Retina (tissue), 1 donor: ENCODE measurements at places on chromosomes 13 and 19.

- DNase-seq, result no peak
Observed at GRCh38 chr13:21777166-21777565, 106.3 kb downstream of the FGF9 start.

DNA sequence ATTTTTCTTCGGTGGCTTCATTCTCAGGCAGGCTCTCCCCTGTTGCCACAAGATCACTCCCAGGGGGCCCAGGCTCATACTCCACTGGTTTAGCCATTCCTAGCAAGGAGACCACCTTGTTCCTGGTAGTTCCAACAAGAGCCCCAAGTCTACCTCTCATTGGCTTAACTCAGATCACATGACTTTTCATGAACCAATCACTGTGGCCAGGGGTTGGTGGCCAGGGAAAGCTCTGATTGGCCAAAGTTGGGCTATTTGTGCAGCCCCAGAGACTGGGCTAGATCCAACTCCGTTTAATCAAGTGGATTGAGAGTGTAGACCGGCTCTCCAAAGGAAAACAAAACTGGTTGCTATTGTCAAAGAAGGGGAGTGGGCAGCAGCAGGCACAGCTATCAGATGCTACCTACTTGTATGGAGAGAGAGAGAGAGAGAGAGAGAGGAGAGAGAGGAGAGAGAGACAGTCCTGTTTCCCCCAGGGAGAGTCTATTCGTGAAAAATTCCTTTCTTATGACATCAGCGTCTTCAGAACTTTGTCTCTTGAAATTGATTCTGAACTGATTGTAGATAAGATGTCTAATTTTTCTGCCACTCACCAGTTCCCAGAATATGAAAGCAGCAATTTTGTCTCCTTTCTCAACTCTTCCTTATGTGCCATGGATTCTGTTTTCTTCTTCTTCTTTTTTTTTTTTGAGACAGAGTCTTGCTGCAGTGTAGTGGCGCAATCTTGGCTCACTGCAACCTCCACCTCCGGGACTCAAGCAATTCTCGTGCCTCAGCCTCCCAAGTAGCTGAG lies 5.9 kb downstream of the CEACAM19 start:
- no peak for DNase-seq

DNA sequence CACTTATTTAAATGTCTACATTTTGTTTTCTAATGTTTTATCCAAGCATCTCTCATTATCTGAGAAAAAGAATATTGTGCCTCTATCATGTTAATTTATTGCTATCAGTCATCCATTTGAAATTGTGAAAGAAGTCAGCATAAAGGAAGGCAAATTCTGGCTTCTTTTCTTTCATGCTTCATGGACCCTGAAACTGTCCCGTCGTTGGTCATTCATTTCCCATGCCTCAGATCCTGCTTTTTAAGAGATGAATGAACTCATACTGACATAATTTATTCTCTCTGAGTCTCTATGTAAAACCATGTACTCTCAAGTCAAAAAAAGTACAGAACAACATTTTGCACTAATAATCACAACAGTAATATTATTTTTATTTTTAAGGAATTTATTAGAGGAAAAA lies 2512.0 kb downstream of the PCDH9 start:
- DNase-seq, result no peak

DNA sequence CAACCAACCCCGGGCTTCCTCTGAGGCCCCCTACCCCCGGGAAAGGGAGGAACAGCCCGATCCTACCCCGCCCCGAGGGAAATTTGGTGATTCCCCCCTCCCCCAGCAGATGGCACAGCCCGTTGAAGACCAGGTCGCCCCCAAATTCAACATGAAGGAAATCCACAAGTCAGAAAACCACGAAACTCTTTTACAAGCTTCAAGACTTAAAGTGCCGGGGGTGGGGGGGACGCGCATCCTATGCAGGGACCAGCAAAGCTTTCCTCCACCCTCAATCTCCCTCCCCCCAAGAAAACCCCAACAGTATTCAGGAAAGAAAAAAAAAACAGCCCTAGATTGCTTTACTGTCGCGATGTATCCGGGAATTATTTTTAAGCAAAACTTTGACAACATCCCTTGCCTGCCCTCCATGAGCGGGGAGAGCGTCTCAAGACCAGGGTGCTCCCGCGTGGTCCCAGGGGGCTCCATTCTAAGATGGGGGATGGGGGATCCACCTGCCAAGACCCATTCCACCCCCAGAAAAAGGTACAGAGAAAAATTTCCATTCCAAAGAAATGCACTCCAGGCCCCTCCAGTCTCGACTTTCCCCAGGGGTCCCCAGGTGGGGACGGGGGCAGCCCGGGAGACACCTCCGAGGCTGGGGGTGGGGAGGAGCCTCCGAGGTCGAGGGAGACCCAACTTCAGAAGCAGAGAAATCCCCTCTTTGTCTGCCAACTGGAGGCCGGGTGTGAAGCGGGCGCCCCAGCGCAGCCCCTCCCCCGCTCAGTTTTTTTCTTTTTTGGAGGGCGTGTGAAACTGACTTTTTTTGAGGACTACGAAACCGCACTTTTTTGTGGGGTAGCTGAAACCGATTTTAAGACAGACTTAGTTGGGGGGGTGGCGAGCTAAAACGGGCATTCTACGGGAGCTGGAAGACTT lies 1.5 kb downstream of the TCF3 start:
- peak; percentile 75 for DNase-seq

DNA sequence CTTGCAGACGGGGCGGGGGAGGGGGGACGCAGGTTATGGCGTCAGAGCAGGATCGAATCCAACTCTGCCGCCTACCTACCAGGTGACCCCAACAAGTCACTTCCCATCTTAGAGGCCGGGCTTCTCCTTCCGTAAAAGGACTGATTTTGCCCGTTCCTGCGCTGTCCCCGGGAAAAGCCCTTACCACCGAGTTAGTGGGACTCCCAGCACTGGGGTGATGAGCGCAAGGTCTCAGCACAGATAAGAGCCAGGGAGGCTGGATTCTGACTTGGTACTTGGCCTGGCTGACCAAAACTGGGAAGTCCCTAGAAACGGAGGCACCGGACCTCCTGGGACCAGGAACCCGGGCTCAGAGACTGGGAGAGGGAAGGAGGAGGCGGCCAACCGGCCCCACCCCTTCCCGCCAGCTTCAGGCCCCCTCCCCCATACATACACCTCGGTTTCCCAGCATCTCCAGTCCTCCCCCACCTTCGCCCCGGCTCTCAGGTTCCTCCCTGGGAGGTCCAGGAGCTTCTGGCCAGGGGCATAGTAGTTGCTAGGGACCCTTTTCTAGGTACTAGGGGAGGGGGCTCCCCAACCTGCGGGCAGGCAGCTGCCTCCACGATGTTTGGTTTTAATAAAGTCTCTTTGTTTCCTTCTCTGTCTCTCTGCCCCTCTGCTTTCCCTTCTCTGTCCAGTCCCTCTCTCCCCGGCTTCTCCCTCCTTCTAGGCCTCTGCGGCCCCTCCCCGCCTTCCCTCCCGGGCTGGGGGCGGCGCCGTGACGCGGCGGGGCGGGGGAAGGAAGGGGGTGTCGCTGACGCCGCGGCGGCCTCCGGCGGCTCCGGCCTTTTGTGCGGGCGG lies at the start of gene GRAMD1A:
Gene GRAMD1A (plus strand): TSS at position 826 of the 840 bp plus-strand sequence. CDS start 156 bp downstream, outside the sequence.
- peak; percentile 85 for DNase-seq

GRCh38 chr19:11963566-11964355 lies 1.1 kb upstream of the ZNF763 start:
- DNase-seq, result peak; percentile 88

- DNase-seq, result no peak
Observed at GRCh38 chr19:32859591-32859990, 10.0 kb downstream of the SLC7A9 start.

- no peak for DNase-seq
Observed at GRCh38 chr19:18990128-18990708, 43.1 kb downstream of the SUGP2 start.

GRCh38 chr13:43441899-43442499 lies 344.8 kb downstream of the ENOX1 start:
- peak; percentile 23 for DNase-seq

DNA sequence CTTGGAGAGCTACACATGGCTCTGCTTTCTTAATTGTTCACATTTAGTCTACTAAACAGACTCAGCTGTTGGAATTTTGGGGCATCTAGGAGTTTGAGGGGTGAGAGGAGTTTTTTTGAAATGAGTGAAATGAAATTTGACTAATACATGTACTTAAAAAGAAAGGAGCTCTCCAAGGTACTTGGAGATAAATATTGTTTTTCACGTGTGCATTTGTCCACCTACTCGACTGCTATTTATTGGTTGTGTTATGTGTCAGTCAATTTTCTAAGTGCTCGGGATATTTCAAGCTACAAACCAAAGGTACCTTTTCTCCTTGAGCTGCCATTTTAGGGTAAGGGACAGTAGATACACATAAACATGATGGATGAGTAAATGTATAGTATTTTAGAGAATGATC lies 697.0 kb downstream of the LIG4 start:
- DNase-seq, result no peak

GRCh38 chr13:51714663-51715168 lies 89.2 kb downstream of the DHRS12 start:
- DNase-seq, result no peak

DNA sequence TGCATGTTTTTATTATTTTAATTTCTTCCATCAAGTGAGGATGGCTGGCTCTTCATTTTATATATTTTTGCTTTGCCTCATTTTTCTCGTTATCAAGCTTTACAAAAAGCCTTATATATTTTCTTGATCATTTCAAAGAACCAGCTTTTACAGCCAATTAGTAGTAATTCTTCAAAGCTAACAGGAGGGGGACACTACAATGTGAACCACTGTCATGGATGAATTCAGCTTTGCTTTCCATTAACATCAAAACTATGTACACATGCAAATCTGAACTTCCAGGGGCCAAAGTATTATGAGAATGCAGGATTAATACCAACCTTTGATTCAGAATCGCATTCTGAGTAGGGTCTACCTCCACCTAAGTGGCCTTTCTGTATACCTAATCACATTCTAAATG lies 11.1 kb downstream of the UQCRFS1 start:
- no peak for DNase-seq

GRCh38 chr13:78826312-78826711 lies 167.4 kb upstream of the OBI1 start:
- DNase-seq, result no peak

- DNase-seq, result no peak
Observed at GRCh38 chr19:7744871-7745650, 2.3 kb downstream of the CD209 start.

GRCh38 chr13:51681037-51681678 lies 96.9 kb downstream of the WDFY2 start:
- DNase-seq, result peak; percentile 12

DNA sequence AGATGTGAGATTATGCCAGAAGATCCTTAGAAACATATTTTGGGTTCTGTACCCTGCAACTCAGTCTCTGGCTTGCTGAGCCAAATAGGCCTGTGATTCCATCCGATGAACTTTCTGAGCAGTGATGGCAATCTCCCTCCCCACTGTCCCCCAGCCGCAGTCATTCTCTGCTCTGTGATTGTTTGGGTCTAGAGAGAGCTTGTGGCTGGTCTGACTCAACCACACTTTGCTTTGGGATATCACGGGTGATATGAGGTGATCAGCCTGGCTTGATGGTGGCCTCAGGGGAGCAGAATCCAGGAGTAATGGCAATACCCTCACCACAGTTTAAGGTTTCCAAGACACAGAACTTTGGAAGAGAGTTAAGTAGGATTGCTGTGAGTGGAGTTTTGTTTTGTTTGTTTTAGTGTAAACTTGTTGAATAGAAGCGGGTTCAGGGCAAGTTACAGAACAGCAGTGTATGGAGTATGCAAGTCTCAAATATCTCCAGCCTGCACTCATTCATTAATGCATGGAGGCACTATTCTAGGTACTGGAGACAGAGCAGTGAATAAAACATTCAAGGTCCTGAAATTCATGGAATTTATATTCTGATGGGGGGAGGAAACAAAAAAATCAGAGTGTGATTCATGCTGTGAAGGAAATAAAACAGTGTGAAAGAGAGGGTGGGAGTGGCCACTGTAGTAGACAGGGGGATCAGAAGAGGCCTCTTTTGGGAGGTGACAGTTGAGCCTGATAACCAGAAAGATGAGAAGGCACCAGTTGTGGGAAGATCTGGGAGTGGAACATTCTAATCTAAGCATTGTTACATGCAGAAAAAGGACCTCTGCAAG lies 5.3 kb downstream of the SAMD4B start:
- no peak for DNase-seq

DNA sequence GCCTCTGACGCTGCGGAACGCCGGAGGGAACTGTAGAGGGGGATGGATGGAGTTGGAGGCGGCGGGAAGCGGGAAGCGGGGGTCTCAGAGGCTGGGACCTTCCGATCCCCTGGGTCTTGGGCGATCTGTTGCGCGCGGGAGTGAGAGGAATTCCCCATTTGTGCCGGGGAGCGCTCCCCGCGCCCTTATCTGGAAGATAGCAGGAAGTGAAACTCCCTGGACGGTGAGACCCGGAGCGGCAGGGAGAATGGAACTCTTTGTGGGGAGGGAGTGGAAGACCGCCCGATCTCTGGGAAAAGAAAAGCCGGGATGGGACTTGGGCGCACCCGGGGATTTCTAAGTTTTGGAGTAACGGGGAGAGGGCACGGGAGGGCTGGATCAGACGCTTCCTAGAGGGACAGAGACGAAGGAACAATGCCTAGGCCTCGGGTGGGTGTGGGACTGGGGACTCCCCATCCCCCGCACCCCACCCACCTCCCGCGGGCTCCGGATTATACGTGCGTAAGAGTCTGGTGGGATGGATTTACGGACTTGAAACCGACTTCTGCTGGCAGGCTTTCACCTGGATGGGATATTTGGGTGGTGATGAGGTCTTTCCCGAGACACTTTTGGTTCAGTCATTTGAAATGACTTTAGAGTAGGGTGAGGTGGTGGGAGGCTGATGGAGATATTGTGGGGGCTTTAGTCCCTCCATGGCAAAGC lies 495 bp downstream of the LSR start:
- DNase-seq, result no peak

DNA sequence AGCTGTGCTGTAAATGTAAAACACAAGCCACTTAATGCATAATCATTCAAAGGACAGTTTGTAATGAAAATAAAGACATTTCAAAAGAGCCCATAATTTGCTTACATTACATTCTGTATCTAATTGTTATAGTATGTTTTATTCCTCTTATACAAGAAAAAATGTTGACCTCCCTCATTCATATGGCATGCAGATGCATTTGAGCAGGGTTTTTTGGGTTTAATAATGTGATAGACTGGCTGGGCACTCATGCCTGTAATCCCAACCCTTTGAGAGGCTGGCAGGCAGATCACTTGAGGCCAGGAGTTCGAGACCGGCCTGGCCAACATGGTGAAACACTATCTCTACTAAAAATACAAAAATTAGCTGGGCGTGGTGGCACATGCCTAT lies 11.6 kb upstream of the ARL11 start:
- no peak for DNase-seq

GRCh38 chr19:55525289-55526101 lies 11.4 kb downstream of the SBK2 start:
- no peak for DNase-seq

DNA sequence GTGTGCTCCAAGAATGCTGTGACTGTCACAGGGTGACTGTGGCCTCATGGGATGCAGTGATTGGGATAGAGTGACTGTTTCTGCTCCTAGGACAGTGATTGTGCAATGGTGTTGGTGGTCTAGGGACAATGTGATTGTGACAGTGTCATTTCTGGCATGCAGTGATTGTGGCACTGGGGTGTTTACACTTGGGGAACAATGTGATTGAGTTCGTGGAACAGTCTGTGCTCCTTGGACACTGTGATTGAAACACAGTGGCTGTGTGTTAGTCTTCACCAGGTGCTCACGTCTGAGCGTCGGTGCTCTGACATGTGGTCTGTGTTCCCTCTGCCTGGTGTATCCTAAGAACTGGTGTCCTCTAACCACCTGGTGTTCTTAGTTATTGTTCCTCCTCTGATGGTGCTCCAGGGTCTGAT lies 1.7 kb downstream of the PDE4A start:
- DNase-seq, result no peak
